ENCODE measurements at places on chromosomes 6 and 20.

DNA sequence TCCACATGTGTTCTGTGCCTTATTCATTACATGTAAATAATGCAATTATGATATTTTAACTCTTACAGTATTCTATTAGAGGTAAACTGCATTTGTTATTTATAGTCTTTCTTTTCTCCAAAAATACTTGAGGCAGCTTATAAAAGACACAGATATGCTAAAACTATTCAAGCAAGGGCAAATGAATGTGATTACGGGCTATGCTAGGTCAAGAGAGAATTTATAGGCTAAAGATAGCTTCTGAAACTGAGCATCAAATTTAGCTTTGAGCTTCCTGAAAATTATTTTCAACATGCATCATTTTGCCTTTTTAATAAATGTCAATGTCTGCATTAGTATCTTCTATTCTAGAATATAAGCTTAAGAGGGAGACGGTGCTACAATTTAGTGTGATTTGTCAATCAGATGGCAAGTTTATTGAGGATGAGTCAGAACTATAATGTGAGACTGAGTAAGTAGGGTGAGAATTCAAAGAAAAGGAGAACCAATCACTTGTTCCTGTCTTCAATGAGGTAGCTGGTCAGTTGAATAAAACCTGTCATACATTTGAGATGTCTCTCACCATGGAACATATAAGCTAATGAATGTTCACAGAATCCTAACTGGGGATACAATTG lies 669.4 kb upstream of the CITED2 start:
- DNase-seq, result no peak

- no peak for DNase-seq
Measured at GRCh38 chr6:145947108-145947720, 16.9 kb downstream of the SHPRH start.

DNA sequence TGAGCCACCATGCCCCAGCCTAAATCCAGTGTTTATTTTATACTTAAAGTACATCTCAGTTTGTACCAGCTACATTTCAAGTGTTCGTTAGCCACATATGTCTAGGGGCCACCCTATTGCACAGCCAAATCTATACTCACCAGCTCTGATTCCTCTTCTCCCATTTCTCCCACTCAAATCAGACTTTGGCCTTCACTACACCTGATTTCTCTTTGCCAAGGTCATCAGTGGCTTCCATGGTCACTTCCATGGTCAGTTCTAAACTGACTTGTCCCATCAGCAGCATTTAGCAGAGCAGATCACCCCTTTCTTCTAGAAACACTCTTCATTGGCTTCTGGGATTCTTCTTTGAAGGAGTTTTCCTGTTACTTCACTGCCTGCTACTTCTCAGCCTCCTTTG lies 14.1 kb downstream of the GHRH start:
- DNase-seq, result no peak

DNA sequence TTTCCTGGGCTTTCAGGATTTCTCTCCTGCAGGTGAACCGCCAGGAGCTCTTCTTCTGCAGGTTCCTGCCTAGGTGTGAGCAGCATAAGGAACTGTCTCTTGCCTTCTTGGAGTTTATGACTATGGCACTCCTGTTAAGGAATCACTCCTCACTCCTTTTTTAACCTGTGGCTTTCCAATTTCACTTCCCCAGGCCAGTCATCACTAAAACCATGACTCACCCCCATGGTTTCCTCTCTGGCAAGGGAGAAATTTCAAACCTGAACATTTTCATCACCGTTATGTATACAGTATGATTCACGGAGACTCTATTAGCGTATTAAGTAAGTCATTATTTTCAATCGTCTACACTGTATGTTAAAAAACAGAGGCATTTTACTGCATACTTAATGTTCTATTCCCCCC lies 78.2 kb upstream of the ARID1B start:
- DNase-seq, result no peak

- DNase-seq, result no peak
Measured at GRCh38 chr6:73666393-73666792, 12.6 kb upstream of the SLC17A5 start.

Measured in GF-D8 (cell line).